ENCODE measurements at places on chromosomes 12 and 14. TPM values are rescaled to one million over a fixed set of nuclear protein-coding genes. Genes with fewer than 3 reads are reported as not detected.
A peak's percentile ranks its signal among the peaks of the same experiment; 100 is the strongest.

- no peak for DNase-seq
Measured at GRCh38 chr14:21880918-21881317, 207.3 kb upstream of the OR4E1 start.

DNA sequence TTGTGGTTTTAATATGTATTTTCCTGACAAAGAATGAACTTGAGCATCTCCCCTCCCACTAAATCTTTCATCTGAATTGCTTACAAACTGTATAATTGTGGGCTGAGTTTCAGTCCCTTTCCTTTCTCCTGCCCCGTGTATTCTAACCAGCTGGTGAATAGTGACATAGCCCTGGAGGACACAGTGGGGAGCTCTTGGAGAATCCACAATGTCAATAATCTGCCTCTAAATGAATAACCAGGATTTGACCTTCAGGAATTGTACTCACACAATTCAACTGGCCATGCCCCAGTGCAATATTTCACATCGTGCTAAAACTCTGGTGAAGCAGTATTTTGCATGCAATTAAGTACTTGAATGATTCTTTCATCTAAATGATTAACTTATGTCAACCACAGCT, 177.2 kb downstream of the C12orf42 start:
- no peak for DNase-seq

GRCh38 chr12:50402264-50403000, 1.7 kb downstream of the LARP4 start:
- DNase-seq = no peak

DNA sequence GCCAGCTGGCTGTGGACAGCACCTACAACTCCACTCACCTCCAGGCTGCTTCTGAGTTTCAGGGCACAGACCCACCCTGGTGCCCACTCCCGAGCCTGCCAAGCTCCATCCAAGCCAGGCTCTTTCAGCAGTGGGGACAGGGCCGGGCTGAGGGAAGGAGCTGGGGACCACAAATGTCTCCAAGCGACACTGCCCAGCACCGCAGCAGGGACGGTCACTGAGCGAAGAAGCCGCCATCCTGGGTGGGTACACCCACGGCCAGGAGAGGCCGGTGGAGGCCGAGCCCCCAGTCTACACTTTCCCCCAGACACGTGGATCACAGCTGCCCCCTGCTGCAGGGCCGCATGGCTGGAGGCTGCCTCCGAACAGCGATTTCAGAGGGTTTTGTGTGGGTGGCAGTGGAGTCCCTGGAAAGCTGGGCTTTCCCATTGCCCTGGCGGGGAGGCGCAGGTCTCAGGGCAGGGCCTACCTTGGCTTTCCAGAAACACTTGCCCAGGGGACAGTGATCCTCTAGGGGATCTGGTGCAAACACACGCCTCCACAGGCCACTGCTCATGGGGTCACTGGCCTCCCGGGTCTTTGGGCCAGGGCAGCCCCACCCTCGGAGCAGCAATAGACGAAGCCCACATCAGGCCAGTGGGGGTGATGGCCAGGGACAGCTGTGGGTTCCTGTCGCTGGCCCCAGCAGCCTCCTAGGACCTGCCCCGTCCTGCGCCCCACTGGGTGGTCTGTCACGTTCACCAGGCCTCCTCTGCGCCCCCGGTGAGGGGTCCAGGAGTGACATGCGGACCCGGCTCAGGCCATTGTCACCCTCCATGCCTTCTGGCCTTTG, 1.2 kb upstream of the GPR132 start:
- no peak for DNase-seq

DNA sequence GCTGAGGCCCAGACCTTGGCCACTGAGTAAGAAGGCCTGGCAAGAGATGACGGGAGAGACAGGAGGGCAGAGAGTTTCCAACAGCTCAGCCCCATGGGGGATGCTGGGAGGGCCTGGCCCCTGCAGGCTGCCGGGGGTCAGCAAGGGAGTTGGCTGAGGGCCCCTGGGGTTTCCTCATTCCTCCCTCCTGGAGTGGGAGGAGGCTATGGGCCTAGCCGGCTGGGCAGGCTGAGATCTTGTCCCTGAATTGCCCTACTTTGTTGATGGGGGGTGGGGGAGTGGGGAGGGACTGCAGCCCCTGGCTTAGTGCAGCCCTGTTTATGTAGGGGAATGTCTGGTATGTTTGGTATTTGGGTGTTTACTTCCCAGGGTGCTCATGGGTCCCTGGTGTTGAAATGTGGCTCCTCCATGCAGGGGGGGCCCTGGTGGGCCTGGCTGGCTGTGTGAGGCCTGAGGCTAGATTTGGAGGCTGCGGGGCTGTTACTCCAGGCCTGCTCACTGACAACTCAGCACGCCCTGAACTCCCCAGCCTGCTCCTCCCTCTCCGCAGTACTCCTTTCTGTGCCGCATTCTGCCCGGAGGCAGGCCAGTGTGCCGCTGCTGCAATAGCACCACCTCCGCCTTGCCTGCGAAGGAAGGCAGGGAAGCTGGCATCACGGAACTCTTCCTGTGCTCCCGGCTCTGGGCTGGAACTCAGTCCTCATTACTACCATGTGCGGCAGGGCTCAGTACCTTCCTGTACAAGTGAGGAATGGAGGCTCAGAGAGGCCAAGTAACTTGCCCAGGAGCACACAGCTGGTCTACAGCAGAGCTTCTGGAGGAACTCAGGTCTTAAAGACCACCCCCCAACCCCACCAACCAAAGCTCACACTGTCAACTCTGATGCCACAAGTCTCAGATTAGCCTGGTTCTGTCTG, 25.3 kb downstream of the JDP2 start:
- DNase-seq = peak; percentile 65

- DNase-seq = no peak
Measured at GRCh38 chr12:118436002-118436730, 59.8 kb downstream of the SUDS3 start.

- DNase-seq = no peak
Measured at GRCh38 chr12:99043319-99043914, 398.3 kb downstream of the APAF1 start.

- no peak for DNase-seq
Measured at GRCh38 chr14:62162998-62163589, 400.9 kb downstream of the SNAPC1 start.

DNA sequence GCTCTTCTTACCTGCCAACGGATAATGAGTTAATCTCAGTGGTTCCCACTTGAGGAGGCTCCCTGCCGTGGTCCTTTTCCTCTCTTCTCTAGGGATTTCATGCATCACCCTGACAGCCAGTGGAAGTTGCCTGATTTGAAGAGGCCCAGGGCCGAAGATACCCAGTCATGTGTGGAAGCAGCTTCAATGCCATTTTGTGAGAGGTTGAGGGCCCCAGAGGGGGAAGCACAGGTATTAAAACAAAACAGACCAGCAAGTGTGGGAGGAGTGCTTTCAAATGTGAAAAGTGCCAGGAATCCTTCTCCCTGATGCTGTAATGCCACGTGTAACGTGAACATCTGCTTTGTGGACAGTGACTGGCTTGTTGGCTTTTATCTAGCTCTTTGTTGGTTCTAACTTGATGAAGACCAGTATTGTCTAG, 1.5 kb downstream of the TCP11L2 start:
- no peak for DNase-seq

GRCh38 chr12:118307069-118307954, 65.4 kb downstream of the TAOK3 start:
- no peak for DNase-seq

- no peak for DNase-seq
Measured at GRCh38 chr12:23855813-23856212, 93.7 kb downstream of the SOX5 start.

DNA sequence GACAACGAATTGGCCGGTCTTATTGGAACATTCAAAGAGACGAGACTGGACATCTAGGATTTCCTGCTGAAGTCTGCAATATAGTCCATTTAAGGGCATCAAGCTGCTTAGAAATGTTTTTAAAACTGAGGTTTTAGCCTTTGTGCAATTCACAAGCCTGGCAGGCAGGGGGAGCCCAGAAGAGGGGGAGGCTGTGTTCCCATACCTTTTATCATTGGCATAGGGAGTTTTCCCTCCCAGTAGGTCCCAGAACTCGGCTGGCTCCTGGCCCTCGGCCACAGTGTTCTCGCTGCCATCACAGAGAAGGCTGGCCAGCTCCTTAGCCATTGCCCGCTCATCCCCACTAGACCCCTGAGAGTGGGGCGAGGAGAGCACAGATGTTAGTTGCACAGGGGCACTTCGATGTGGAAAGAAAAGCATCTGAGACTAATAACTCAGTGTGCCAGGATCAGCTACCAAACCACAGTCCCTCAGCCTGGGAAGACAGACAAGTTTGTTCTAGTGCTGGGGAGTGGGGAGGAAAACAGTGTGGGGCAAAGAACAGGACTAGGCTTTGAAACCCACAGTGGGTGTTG, 15.1 kb downstream of the AVIL start:
- no peak for DNase-seq

DNA sequence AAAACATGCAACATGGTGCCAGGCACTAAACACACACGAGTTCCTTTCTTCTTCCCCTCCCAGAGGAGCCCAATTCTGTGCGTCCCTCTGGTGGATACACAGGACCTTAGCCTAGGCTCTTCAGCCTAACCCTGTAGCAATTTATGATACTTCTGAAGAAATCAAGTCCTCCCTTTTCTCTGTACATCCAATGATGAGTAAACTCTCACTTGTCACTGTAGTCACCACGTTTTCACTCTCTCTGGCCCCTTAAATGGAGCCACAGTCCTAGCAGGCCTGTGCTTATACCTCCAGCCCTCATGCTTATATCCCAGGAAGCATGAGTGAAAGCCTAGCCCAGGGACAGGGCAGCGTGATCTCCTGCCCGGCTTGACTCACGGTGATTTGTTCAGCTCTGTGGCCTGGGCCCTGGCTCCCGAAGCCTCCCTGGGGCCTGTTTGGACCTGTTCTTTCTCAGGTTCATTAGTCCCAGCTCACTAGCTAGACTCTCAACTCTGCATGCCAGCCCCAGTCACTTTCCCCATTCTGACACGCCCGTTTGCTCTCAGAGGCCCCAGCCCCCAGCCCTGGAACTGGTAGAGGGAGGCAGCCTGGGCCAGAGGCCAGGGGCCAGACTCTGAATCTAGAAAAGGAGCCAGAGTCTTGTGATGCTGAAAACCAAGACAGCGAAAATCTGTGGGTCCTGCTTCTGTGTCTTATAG, 24.1 kb upstream of the PLEKHG3 start:
- DNase-seq = no peak

- no peak for DNase-seq
Measured at GRCh38 chr12:32397696-32398095, 1.7 kb upstream of the FGD4 start.

DNA sequence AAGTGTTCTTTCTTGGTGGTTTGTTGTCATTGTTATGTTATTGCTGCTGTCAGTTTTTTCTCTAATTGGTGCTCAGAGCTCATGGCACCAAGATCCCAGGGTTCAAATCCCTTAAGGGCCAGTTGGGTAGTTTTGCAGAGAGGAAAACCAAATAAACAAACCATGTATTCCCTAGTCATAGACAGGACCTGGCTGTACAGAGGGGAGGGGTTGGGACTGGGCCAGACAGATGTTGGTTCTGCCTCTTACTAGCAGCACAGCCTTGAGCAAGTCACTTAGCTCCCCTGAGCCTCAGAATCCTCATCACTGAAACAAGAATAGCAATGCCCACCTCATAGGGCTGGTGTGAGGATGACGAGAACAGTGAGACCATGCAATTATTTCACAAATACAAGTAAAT, 53.4 kb downstream of the LTBP2 start:
- DNase-seq = peak; percentile 48

- DNase-seq = no peak
Measured at GRCh38 chr12:132307976-132308852, 21.2 kb downstream of the GALNT9 start.

DNA sequence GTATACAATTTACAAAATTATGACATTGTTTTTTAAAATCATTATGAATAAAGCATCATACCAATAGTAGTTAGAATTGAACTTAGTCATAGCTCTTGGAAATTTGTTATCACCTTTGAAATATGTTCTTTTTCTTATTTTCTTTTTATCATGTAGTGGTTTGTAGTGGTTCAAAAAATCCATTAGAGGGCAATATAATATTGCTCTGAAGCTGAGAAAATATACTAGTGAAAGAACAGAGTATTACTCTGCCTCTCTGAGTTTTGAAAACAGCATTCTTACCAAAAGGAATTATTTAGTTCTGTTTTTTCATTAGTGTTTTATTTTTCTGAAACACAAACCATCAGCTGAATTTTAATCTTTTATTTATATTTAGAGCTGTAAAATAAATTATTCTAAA, 76.2 kb downstream of the PDZRN4 start:
- DNase-seq = no peak

DNA sequence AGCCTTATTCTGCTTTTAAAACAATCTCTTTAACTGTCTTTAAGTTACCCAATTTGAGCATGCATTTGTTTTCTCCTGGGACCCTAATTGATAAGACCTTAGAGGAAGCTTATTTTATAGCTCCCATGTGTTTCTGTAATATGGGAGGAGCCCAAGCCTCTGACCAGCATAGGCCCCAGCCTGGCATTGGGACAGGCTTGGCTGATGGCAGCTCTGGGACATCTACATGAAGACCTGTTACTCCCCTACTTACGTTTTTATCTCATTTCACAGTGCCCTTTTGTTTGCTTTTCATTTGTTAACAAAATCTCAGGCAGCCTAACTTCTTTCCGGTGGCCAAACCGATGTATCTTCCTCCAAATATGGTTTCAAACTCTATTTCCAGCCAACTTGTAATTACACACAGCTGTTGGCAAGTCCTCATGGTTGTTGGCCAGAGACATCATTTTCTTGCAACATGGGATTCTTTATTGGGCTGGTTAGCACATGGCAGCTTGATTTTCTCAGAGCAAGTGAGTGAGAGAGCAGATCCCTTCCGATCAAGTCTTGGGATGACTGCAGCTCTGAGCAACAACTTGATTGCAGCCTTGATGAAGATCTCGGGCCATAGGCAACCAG, 1117.5 kb downstream of the AACS start:
- DNase-seq = no peak

GRCh38 chr12:111211910-111212757, 156.8 kb downstream of the PHETA1 start:
- no peak for DNase-seq

GRCh38 chr14:22541721-22542120, 47.3 kb downstream of the DAD1 start:
- DNase-seq = no peak

GRCh38 chr12:107783406-107784376, 9.2 kb downstream of the ASCL4 start:
- no peak for DNase-seq

GRCh38 chr14:71320734-71321573, 413.7 kb downstream of the PCNX1 start:
- DNase-seq = no peak

Gene LPCAT3
- 42.8 TPM for total RNA-seq

Gene EMP1
- total RNA-seq = 91.2 TPM

Gene JPH4
- not detected for total RNA-seq

Gene AKAP6
- total RNA-seq = 23.2 TPM

Gene CHGA
- total RNA-seq = 0.25 TPM

Gene KRT72
- total RNA-seq = not detected

Gene CMA1
- not detected for total RNA-seq

Gene MMP17
- total RNA-seq = not detected

Gene INSM2
- not detected for total RNA-seq

Gene PALS1
- total RNA-seq = 15.5 TPM

Gene RPS26
- 824 TPM for total RNA-seq

Gene LBHD2
- total RNA-seq = not detected

Gene SLCO1C1
- total RNA-seq = not detected
